ENCODE measurements at places on chromosomes 7 and 10. TPM values are rescaled to one million over a fixed set of nuclear protein-coding genes. Genes with fewer than 3 reads are reported as not detected.

The SFTPA1 gene
- not detected for total RNA-seq

GRCh38 chr7:24307326-24307725, 23.3 kb downstream of the NPY start:
- H3K27ac ChIP-seq, result no peak overlapping the region
- peaks cover 4% of the 10 kb centered on the region for H3K4me1 ChIP-seq
- H3K36me3 ChIP-seq, result no peaks in the 10 kb centered on the region
- no peaks in the 10 kb centered on the region for H3K27me3 ChIP-seq
- no peak overlapping the region for H3K4me3 ChIP-seq

DNA sequence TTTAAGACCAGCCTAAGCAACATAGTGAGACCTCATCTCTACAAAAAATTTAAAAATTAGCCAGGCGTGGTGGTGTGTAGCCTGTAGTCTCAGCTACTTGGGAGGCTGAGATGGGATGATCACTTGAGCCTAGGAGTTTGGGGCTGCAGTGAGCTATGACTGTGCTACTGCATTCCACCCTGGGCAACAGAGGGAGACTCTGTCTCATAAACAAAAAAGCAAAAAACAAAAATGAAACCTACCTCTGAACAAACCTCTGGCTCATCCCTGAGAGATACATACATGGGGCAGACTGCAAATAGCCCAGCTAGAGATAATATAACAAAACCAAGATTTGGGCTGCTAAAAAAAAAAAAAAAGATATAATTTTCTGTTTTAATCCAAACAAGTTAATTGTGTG, 19.5 kb downstream of the C10orf67 start:
- DNase-seq, result no peak
- no peaks in the 10 kb centered on the region for H3K4me1 ChIP-seq
- H3K27me3 ChIP-seq, result peaks cover 16% of the 10 kb centered on the region
- no peaks in the 10 kb centered on the region for H3K36me3 ChIP-seq
- H3K4me3 ChIP-seq, result no peak overlapping the region

DNA sequence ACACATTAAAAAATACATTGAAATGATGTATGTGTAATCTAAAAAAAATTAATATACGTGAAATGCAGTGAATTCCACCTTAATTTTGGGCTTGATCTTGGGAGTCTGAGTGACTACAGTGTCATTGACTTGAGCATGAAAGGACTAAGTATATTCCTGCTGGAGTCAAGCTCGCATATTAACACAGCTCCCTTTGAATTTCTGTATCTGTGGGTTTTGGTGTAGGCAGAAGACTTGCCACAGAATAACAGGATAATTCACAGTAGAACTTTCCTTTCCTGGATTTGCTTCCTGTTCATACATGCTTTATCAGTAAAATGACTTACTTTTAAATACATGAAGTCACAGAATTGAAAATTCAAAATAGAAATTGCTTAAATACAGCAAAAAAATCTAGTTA, 55.3 kb downstream of the PPP1R9A start:
- no peaks in the 10 kb centered on the region for H3K36me3 ChIP-seq
- no peaks in the 10 kb centered on the region for H3K4me1 ChIP-seq
- no peaks in the 10 kb centered on the region for H3K27me3 ChIP-seq
- no peak overlapping the region for H3K4me3 ChIP-seq
- DNase-seq, result no peak

The SNCG gene
- 7.4 TPM for total RNA-seq
